Nephron progenitor cell (in vitro differentiated cells): ENCODE measurements at places on chromosomes 5 and 9.

GRCh38 chr5:141488591-141489561, at the start of gene PCDHGC5:
Gene PCDHGC5 (plus strand): TSS chr5:141489081. CDS start chr5:141489241, 160 bp downstream.
- DNase-seq, result no peak

GRCh38 chr9:36102742-36103495, 33.6 kb upstream of the GLIPR2 start:
- peak; percentile 82 for DNase-seq

DNA sequence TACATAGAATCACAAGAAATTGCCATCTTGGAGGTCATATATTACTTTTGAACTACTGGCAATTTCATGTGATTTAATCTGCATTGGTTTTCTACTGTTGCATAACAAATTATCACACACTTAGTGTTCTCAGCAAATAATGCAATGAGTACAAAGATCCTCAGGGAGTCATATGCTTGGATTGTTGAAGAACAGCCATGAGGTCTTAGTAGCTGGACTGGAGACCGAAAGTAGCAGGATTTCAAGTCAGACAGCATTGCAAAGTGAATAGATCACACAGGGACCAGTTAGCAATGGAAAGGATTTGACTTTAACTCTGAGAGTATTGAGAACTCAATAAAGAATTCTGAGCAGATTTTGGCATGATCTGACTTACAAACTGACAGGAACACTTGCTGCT, 32.2 kb upstream of the FRMD3 start:
- DNase-seq, result no peak

DNA sequence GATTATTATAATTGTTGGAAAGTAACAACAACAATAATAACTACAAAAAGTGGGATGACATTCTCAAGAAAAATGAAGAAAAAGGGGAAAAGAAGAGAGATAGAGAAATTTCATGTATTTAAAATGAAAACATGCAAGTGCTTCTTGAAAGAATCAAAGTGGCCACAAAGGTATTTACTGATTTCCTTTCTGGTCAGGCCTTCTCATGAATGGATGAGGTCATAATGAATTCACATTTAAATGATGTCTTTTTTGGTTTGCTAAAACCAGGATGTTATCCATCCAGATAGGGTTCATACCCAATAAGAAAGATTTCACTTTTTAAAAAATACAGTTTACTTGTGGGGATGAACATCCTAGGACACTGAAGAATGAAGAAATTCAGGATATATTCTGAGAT, 446.4 kb upstream of the PTGER4 start:
- DNase-seq, result no peak

DNA sequence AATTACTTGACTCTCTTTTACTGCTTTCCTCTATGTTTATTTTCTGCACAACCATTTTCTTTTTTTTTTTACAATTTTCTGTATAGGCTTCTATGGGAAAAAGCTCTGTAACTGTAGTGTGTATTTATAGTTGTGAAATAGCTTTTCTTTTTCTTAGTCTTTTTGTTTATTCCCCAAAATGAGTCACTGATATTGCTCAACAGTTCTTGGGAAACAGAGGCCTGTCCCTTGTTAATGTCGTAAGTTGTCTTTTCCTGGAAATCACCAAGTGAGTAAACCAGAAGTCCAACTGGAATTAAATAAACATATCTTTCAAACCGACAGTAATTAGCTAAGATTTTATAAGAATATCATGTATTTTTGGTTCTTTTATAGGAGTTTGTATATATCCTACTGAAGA, 325.1 kb upstream of the PRR16 start:
- no peak for DNase-seq

DNA sequence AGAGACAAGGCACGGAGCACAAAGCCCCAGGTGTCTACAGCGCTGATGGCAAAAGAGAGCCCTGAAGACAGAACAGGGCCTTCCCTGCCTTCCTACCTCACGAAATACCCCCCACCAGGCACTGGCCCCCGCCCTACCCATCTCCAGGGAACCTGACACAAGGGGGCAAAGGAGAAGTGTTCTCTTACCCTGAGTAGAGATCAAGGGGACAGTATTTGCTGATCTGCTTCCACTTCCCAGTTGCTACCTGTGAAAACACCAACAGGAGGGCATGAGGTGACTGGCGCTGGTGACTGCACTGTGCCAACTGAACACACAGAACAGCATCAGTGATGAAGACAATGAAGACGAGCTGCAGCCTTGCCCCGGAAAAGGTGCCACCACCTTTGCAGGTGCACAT, 27.4 kb downstream of the IPPK start:
- DNase-seq, result no peak

DNA sequence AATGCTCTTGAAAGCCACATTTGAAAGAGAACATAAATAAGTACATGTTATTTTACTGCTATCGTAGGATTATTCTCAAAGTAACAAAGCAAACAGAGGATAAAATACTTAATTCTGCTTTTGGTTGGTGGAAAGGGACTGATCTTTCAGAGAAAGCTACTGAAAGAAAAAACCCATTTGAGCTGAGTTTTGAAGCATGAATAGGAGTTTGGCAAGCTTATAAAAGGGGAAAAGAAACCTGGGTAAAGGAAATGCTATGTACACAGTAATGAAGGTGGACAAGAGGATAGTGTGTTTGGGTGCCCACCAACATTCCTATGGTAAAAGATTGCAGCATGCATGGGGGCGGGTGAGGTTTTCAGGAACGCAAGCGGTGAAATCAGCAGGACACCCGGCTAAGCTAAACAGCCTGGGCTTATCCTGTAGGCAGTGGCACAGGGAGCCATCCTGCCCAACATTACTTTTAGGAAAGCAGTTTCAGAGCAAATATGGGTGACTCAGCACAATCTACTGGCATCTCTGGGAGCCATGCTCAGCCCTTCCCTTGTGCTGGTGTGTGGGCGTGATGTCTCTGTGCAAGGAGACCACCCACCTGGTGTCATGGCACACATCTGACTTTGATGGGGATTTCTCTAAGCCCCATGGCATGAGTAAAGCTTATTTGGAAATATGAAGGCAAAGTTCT, 673.9 kb upstream of the KLF4 start:
- no peak for DNase-seq

DNA sequence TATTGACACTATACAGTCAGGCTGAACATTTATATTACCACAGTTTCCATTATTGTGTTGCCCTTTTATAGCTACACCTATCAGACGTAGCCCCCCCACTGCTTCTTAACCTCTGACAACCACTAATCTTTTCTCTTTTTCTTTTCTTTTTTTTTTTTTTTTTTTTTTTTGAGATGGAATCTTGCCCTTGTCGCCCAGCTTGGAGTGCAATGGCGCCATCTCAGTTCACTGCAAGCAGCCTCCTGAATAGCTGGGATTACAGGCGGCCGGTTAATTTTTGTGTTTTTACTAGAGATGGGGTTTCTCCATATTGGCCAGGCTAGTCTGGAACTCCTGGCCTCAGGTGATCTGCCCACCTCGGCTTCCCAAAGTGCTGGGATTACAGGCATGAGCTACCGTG, 75.4 kb downstream of the UHRF2 start:
- DNase-seq, result no peak

GRCh38 chr9:6900440-6900883, 142.7 kb downstream of the KDM4C start:
- no peak for DNase-seq

DNA sequence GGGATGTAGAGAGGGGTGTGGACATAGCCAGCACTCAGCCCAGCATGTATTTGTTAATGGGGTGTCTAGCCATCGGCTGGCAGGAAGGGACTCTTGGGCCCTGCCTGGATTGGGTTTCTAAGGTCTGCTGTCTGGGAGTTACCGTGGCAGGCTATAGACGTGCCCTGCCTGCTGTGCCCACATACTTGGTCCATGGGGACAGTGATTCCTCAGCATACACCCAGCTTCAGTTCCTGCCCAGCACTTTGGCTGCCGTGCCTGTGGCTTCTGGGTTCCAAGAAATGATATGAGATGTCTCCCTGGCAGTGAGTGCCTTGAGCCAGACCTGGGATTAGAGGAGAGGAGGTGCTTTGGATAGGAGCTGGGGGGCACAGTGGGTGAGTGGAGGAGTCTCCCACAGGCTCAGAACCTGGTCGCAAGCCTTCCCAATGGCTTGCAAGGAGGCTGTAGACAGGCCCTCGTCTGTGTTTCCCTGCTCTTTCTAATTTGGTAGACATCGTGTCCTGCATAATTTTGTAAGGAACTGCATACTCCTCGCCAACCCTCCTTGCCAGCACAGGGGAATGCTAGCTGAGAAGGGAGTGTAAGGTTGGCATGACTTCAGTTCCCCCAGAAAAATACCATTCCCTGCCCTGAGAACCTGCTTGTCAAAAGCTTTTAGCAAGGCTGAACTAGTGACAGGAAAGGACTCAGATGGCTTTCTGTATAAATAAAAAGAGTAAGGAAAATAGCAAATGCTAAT, 287.9 kb downstream of the ZSWIM6 start:
- no peak for DNase-seq

GRCh38 chr5:148238418-148238794, at the start of gene MARCOL:
Gene MARCOL (plus strand): TSS chr5:148238525. CDS start chr5:148238598, 73 bp downstream.
- no peak for DNase-seq

- no peak for DNase-seq
Observed at GRCh38 chr5:126363658-126364057, 59.6 kb upstream of the GRAMD2B start.

GRCh38 chr5:173789031-173789920, 98.9 kb upstream of the CPEB4 start:
- no peak for DNase-seq

DNA sequence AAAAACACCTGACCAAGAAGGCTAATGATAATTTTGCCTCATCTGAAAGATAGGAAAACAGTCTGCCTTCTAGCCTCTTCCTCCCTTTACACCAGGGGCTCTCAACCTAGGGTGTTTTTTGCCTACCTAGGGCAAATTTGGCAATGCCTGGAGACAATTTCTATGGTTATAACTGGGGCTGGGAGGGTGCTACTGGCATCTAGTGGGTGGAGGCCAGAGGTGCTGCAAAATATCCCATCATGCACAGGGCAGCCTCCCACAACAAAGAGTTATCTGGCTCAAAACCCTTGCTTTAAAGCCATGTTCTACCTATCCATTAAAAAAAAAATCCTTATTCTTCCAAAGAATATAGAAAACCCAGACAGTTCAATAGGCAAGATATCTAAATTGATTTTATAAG, 45.0 kb upstream of the NR3C1 start:
- DNase-seq, result no peak

DNA sequence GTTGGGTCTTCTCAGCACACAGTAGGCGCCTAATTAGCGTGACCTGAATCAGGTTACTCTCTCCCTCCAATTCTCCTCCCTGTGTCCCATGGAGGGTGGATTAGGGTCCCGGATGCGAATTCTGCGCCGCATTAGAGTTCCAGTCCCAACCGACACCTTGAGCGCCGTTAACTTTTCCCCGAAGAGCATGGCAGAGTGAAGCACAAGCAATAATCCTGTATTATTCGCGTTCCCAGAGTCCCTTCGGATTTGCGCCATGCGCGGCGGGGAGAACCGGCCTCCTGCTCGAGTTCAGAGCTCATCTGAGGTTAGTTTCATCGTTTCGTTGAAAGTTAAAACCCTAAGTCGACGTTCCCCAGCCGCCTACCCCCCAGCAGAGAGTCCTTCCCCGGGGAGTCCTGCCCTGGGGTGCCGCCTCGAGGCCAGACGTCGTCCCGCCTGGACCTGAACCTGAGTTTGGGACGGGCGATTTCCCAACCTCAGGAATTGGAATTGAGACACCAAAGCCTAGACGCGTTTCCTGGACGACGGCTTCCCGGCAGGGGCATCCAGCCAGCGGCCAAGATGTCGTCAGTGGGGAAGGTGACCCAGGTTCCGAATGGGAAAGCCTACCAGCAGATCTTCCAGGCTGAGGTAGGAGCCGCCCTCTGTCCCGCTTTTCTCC, at the start of gene CCDC180:
TSS of gene CCDC180 (plus strand) at position 160 of the 664 bp plus-strand sequence. CDS start at position 565, 405 bp downstream.
- no peak for DNase-seq

DNA sequence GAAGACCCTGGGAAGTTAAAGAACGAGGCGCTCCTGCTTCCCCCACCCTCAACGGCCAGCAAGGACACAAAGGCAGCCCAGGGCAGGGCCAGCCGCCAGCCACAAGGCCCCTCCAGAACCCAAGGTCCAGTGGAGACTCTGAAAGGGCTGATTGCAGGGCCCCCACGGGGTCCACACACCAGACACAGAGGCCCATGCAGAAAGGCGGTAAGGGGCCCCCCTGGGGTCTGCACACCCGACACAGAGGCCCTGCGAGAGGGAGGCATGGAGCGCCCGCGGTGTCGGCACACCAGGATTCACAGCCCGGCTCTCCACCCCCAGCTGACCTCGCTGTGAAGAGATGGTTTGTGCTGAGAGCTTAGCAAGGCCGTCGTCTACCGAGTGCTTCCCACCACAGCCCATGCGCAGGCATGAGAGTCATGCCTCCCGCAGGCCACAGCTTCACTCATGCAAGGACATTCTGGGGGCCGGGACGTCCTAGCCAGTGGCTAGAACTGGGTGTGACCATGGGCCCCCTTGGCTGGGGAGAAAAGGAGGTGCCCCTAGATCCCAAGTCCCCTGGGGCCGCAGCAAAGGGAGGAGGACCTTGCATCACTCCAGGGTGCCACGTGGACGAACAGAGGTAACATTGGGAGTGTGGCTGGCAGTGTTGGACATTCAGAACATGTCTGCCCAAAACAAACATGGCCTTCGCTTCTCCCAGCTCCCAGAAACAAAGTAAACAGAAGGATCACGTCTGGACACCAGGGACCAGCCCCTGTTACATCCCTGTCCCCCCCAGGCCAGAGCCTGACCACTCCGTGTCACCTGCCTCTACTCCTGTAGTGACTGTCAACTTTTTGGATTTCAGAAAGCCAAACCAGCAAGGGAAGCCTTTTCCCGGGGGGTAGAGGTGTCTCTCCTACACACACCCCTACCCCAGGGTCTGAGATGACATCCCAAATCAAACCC, 9.8 kb downstream of the BRD3 start:
- no peak for DNase-seq
